DMS79 (cell line): ENCODE measurements at places on chromosomes 1 and 21.

GRCh38 chr1:16236511-16237342, at the start of gene CPLANE2:
TSS of gene CPLANE2 (minus strand) at chr1:16237183. CDS start at chr1:16236742, 441 bp downstream.
- DNase-seq: peak; percentile 83

DNA sequence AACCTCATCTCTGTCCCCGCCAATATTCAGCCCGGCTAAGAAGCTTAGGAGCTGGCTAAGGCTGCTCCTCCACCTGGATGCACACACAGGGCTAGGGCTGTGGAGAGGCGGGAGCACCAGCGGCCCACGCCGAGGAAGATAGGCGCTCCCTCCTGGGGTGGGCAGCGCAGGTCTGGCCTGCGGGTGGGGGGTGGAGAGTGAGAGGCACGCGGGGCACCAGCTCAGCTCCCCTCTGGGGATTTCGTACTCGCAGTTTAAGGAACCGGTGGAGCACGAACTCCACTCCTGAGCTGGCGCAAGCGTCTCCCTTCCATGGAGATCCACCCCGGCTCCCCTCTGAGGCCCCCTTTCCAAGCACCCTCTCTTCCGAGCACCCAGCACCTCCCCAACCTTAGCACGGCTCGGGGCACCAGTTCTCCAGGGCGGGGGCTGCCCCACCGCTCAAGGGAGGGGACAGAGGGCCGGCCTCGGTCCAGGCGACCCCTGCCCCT, 433 bp upstream of the KAZN start:
- peak; percentile 50 for DNase-seq

- DNase-seq: no peak
Measured at GRCh38 chr1:47824716-47825115, 172.5 kb downstream of the TRABD2B start.

GRCh38 chr1:225481738-225482137, 53.9 kb upstream of the LBR start:
- DNase-seq: no peak

DNA sequence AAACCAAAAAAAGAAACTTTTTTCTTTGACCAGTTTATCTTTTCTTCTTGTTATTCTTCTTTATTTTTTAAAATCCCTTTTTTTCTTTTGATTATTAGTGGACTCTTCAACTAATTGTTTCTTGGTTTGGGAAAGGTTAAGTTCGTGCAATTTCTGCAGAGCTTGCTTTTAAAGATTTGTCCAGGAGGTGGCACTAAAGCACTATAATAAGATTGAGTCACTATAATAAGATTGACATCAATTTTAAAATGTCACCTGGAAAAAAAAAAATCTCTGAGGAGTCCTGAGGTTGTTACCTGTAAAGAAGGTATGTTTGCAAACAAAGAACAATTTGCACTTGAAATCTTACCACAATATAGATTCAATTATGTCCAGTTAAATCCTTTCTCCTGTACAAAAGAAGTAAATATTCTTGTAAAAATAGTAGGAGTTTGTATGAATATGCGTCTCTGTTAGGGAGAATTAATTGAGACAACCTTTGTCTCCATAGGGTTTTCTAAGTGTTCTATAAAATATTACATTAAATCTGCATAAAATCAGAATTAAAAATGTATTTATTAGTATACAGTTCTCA, 166.7 kb downstream of the ADGRL4 start:
- DNase-seq: no peak

DNA sequence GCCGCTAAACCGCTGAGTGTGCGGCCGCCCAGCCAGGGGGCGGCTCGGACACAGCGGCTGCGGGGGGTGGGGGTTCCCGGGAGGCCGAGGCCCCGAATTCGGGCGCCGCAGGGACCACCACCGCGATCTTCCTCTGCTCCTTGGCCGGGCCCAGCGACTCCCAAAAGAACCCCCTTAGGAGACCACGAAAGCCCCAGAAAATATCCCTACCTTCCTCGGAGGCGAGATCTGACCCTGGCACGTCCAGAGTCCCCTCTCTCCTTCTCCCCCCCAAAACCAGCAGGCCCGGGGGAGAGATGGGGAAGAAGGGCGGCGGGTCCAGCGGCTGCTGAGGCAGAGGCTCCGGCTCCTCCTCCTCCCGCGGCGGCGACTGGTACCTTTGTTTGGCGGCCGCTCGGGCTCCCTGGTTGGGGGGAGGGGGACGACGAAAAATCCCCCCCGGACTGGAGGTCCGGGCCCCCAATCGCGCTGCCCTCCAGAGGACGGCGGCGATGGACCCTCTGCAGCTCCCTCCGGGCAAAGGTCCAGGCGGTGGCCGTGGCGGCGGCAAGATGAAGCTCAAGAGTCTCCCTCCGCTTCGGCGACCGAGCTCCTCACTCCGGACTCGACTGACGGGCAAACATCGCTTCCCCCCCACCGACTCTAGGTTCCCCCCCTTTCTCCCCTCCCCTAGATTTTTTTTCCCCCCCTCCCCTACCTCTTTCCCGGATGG, at the start of gene ARID4B:
ARID4B (minus strand) TSS at position 621 of the 712 bp plus-strand sequence. CDS start 1,260 bp downstream, outside the sequence.
- DNase-seq: no peak

- DNase-seq: no peak
Measured at GRCh38 chr1:208201229-208201628, 43.0 kb downstream of the PLXNA2 start.

GRCh38 chr1:33930346-33931110, 66.6 kb downstream of the HMGB4 start:
- DNase-seq: peak; percentile 52

- peak; percentile 91 for DNase-seq
Measured at GRCh38 chr1:34479731-34480130, 275.1 kb upstream of the GJB5 start.

GRCh38 chr1:161166669-161167548, 683 bp downstream of the PPOX start:
- peak; percentile 17 for DNase-seq

- no peak for DNase-seq
Measured at GRCh38 chr1:245896258-245896657, 610.8 kb downstream of the SMYD3 start.

DNA sequence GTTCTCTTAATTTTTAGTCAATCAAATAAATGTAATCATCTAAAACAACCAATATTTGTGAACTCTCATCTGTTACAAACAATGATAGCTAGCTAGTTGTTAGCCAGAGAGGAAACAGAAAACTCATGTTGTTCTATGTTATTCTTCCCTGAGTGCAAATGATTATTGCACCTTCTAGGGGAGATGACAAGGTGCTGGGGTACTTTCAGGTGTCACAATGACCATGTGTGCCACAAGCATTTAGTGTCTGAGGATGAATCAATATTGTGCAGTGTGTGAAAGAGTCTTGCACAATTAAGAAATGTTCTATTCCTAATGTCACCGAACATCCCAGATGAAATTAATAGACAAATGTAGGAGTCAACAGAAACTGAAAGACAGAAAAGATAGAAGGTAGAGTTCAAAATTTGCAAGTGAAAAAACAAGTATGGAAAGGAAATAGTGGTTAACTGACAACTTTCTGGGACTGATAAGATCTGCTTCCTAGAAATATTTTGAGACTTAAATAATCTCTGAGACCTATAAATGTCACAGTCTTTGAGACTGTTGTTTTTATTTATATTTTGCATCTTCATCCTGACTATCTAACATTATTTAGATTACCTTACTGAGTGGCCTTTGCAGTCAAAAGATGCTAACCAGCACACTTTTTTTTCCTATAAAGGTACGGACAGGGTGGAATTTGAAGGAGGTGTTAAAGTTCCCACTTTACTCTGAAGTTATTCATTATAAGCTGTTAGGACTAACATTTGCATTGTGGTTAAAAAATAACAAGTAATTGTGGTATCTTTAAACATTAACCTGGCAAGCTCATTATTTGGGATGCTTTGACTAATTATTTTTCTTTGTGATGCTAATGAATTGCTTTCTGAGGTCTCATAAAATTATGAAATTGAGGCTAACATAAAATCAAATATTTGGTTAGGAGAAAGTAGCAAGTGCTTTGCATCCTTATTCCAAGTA, 21.6 kb upstream of the DPYD start:
- no peak for DNase-seq

DNA sequence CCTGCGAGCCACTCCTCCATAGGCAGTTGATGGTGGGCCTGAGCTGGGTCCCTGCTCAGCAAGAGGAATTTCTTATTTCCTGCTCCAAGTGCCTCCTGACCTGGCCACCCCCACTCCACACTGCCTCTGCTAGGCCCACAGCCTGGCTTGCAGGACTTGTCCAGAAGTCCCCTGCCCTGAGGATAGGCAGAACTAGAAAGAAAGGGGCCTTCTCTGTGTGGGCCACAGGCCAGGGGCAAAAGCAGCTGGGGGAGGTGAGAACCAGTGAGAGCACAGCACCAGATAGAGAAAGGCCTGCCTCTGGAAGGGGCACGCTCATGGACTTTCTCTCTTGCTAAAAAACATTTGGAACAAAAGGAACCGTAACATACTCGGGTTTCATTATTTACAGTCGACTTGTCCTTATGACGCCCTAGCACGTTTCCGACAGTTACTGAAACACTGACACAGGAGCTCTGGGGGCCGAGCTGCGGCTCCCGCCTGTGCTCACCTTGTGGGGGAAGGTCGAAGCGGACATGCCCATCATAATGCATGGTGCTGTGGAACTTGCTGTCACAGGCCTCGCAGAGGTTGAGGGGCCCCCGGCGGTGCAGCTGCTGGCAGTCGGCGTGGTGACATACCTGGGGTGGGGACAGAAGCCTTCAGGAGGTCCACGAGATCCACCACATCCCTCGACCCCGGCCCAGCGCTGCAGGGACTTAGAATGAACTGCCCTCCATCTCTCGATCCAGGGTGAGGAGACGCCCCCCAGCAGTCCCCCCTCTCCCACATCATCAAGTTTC, 11.3 kb upstream of the TNFRSF25 start:
- no peak for DNase-seq

DNA sequence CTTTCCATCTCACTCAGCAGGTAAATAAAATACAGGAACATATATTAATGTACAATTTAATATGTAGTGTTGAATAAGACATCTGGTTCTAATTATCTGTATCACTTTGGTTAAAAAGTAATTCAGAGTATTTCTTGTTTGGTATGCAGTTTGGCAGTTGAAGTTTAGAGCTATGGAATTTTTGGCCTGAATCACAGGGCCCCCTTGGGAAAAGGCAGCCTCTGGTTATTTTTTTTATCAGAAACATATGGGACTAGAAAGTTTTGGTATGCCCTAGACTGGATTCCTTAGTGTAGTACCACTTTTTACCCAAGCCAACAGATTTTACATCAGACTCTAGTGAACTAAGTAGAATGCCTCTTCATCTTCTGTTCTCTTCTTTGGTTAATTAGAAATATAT, 26.4 kb downstream of the CNST start:
- no peak for DNase-seq

DNA sequence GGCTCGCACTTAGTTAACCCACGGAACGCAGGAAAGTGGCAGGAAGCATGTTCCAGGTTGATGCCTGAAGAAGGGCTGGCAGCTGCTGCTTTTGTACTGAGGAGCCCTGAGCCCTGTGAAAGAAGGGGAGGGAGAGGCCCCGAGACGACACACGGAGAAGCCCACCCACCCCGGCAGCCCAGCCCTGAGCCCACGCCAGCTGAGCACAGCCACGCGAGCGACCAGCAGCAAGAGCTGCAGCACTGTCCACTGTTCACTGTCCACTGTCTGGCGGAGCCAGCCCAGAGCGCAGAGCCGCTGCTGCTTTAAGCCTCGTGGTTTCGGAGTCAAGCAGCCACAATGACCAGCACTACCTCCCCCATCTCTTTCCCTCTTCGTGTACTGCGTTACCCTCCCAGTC, 5.3 kb downstream of the LRRC47 start:
- DNase-seq: no peak

DNA sequence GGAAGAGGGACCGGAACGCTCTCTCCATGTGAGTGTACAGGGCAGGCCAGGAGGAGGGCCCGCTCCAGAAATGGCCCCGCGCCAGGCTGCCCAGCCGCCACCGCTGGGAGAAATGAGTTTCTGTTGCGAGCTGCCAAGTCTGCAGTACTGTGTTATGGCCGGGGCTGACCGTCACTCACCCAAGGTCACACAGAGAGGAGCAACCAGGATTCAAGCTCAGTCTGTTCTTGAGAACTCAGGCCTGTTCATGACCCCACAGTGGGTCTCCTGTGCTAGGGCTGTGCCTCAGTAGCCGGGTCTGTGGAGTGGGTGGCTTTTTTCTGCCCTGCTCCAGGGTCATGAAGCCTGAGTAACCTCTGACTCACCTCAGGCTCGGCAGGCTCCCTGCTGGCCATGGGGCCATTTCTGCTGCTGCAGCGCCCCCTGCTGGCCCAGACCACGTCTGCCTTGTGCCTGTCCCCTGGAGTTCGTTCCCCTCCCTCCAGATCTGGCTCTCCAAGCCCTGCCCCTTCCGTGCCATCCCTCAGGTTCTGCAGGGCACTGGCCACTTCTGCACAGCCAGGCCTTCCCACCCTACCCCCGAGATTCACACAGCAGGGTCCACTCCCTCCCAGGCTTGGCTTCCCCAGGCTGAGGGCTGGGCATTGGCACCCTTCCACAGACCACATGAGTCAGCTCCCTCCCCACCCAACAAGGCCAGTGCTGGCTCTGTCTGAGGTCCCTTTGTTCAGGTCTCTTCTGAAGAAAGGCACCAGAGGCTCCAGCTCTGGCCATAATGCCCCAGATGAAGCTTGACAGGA, 51.8 kb downstream of the EDN2 start:
- DNase-seq: peak; percentile 56

- peak; percentile 45 for DNase-seq
Measured at GRCh38 chr1:210233495-210234328, 1.1 kb downstream of the SERTAD4 start.

- no peak for DNase-seq
Measured at GRCh38 chr1:160127865-160128523, 12.4 kb downstream of the ATP1A2 start.

DNA sequence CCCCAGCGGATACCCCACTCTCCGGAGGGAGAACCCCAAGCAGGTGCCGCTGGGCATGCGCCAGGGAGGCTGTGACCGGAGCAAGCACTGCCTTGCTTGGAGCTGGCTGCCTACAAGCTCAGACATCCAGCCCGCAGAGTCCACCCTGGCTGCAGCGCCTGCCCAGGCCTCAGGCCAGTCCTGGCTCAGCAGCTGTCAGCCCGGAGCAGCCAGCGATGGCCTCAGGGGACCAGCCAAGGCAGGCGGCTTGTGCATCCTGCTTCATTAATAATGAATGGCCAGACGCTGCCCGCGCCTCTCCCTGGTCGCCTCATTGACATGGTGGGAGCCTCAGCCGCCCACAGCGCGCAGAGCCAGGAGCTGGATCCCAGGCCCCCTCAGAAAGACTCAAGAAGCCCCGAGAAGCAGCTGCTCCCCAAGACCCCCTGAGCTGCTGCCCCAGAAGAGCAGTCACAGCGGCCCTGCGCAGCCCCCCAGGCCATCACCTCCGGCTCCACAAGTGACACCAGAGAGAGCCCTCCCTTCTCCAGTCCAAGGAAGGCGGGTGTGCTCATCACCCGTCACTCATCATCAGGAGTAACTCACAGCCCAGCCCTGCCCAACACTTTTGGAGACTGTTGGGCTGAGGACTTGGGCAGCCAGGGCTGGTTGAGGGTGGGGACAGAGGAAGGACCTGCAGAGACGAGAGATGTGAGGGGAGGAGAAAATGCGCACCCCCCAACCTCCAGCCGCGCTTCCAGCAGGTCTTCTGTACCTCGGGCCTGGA, 19.6 kb downstream of the KCNAB2 start:
- no peak for DNase-seq

GRCh38 chr1:46464013-46464548, 25.6 kb upstream of the DMBX1 start:
- no peak for DNase-seq

- DNase-seq: no peak
Measured at GRCh38 chr21:21373969-21374368, 375.8 kb downstream of the NCAM2 start.
